ENCODE measurements at places on chromosomes 3 and 15.

DNA sequence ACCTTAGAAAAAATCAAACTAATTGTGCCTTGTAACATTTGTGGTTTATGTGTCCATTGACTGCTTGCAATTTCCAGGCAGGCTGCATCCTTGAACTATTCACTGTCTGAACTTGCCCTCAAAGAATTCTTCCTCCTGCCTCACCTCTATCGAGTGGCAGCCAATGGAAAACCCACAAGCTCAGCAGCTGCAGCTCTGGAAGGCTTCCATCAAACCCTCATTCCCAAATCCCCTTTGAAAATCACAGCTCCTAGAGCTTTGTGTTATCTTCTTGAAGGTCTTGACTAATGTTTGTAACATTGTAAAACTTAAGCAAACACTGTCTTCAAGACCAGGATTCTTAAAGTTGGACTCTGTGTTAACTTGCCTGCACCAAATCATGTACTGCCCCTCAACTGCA, 81.1 kb downstream of the FILIP1L start:
- no peak for DNase-seq

- DNase-seq, result no peak
Measured at GRCh38 chr3:27591312-27592210, 107.4 kb upstream of the SLC4A7 start.

GRCh38 chr3:196994056-196994455, 25.4 kb upstream of the PIGZ start:
- DNase-seq, result no peak

DNA sequence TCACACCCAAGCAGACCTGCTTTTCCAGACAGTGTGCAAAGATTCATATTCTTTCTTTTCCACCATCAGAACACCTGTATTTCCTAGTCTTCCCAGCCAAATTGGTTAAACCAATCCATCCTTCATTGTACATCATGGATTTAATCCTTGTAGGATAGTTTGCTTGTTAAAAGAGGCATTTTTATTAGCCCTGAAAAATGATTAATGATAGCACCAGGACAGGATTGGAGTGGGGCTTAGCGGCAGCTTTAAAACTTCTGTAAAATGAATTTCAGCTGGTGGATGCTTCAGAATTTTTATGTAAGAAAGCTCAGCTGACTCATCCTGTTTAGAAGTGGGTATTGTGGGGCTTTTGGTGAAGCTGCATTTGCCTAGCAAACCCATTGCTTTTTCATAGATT, 36.1 kb upstream of the ARHGEF26 start:
- no peak for DNase-seq

DNA sequence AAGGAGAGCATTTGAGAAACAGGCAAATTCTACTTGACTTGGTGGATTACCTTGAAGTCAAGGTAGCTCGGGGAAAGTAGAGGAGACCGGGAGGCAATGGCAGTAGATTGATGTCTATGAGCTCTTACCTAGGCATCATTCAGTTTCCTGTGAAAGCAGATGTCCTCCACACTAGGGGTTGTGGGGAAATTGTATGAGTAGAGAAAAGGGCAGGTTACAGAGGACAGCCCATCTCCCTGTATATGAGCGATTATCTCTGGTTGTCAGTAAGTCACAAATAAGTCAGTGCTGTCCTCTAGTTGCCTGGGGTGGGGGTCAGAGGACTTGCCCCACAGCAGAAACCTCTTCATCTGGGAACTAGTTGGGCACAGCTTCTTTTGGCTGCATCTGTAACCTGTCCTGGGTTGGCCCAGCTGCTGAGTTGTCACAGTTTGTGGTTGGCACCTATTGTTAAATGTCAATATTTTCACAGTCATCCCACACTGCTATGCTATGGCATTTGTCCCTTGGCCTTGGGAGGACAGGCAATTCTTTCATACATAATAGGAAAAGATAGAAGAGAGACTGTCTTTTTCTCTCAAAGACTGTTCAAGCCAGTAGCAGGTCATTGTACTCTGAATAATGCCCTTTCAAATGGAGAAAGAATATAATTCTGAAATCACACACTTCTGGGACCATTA, 53.6 kb upstream of the LRRFIP2 start:
- DNase-seq, result no peak

DNA sequence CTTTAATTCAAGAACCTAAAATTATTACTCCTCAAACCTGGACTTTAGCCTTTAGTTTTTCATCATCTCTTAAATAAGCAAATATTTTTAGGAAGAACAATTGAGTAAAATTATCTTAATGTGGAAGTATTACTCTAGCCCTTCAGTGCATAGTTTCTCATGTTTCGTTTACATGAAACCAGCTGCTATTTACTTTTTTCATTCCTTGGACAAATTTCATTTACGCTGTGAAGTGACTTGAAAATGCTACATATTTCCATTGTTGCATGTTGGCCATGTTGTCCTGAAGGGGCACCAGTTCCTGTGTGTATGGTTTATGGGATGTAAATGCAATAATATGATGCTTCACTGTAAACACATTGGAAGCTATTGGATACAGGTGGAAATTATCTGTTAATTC, 49.9 kb downstream of the SLC25A26 start:
- DNase-seq, result no peak

DNA sequence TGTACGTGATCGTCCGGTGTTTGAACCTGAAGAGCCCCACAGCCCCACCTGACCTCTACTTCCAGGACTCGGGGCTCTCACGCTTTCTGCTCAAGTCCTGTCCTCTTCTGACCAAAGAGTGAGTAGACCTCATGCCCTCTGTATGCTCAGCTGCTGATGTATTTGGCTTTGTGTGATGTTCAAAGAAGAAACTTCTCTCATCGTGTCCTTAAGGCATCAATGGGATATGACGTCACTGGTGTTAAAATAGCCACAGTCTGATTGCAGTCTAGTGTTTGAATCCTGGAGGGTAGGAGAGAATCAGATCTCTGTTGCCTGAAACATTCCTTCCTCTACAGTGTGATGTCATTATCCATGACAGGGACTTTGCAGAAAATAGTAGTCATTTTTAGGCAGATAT, 28.1 kb downstream of the ABHD2 start:
- DNase-seq, result no peak

DNA sequence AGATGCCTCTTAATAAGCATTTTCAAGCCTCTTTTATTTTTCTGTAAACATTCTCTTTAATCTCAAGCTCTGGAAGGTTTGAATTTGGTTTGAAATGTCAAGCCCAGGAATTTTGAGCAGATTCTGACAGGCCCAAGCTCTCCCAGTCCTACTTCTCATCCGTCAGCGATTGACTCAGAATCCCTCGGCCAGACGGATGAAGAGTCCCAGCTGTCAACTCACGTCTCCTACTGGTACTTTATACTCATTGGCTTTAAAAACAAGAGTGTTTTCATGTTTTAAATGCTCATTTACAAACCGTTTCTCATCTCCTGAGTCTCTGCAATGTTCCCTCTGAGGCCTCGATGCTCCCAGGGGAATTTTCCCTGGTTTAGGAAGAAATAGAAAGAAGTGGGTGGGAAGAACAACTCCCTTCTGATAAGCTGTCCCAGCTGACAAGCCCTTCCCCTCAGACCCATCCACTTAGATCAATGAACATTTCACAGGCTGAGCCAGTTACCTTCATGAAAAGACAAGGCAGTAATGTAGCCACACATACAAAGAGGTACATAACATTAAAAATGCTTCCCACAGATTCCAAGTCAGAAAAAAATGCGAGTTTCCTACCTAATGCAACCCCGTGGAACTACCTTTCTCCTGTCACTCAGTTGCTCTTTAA, 478.2 kb upstream of the DPH6 start:
- no peak for DNase-seq

DNA sequence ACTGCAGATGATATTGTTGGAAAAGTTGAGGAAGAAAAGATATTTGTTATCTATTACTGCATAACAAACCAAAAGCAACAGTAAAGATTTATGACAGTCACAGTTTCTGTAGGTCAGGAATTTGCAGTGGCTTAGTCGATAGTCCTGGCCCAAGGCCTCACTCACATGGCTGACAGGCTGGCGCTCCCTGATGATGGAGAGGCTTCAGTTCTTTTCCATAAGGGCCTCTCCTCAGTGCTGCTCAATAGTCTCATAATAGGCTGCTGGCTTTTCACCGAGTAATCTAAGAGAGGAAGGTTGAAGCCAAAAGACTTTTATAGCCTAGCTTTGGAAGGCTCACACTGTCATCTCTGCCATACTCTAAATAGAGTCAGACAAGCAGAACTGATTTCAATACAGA, 17.7 kb downstream of the IREB2 start:
- no peak for DNase-seq

- DNase-seq, result no peak
Measured at GRCh38 chr3:71779674-71780377, 5.1 kb downstream of the PROK2 start.

GRCh38 chr3:193452338-193452737, 73.8 kb upstream of the ATP13A5 start:
- no peak for DNase-seq

GRCh38 chr15:25894371-25894902, 31.3 kb upstream of the ATP10A start:
- DNase-seq, result no peak

DNA sequence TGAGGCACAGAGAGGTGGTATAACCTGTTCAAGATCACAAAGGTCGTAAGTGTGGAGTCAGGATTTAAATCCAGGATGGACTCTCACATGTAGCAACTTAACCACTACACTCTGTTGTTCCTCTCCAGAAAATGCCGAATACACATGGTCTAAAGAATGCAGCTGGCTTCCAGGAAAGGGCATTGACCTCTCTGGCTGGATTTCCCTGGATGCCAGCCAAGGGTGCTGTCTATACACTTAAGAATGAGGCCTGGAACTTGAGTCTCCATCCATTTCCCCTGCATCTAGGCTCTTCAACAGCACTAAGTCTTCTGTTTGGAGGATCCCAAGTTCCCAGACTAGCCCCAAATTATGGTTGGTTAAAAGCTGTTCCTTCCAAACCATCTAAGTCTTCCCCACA, 60.5 kb downstream of the CERS3 start:
- DNase-seq, result no peak

DNA sequence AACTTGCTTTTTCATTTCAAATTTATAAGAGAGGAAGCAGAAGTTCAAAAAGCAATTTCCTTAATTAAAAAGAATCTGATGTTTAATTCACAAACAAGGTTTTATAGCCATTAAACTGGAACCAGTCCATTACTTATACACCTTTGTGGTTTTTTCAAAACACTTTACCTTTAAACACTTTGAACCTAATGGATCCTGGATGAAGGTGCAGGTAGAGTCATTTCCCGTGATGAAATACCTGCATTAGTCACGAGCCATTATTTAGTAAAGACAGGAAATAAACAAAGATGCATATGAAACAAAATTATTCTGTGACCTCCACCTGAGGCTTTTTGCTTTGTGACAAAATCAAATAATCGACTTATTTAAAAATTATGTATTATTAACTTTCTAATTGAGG, 341.7 kb upstream of the UBE2E2 start:
- DNase-seq, result no peak

GRCh38 chr3:69121950-69122349, 445 bp downstream of the LMOD3 start:
- no peak for DNase-seq

DNA sequence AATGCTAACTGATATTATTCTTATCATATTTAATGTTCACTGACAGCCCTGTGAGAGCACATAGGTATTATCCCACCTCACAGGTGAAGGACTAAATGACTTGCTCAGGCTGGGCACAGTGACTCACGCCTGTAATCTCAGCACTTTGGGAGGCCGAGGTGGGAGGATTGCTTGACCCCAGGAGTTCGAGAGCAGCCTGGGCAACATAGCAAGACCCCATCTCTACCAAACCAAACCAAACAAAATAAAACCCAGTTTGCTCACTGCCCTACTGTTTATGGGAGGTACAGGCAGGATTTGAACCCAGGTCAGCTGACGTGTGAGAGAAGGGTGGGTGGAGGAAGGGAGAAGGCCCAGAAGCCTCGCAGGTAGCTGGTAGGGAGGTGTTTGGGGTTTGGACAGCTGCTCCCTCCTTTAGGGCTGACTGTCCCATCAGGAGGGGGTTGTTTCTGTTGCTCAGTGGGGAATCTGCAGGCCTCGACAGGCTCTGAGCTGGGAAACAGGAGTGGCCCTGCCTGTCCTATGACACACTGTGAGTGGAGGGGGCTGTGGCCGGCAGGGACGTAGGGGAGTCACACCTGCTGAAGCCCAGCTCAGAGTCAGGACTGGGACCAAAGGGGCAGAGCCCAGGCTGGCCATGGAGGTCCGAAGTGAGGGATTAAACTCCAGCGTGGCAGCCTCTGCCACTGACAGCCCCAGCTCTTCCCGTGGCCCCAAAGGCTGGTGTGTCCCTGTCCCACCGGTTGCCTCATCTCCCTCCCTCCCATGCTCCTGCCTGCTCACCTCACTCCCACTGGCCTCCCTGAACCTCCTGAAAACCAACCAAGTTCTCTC, 25.3 kb downstream of the BHLHE40 start:
- DNase-seq, result peak; percentile 58
